Gastroesophageal sphincter (tissue), 4 donors: ENCODE measurements at places on chromosomes 2 and 18.

DNA sequence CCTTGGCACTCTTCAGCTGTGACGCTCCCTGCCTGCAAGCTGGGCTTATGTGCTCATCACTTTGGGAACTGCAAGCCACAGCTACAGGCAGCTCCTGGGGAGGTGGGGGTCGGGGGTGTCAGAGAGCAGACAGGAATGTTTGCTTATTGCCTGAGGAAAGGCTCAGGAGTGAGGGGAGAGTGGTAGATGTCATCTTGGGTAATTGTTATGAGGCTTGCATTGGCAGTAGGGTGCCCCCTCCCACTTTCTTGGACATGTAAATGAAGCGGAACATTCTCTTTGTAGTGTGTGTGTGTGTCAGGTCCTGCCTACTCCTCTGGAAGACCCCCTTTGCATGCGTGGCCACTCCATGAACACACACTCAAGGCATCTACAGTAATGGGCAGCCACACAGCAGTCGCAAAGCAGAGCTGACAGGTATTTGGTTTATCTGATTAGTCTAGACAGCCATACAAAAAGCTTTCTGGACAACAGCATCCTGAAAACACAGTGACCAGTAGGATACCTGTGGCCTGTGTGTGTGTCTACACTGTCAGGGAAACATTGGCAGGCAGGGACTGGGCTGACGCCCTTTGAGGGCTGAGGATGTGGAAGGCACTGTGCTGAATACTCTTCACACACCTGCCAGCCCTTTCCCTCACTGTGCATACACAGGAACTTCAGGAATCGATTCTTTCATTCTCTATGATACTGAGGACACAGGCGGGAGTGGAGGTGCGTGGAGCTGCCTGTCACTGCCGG lies 17.1 kb upstream of the MC2R start:
- no peak for ATAC-seq

- ATAC-seq, result no peak
Measured at GRCh38 chr2:12114816-12115215, 368.4 kb downstream of the LPIN1 start.

- ATAC-seq, result no peak
Measured at GRCh38 chr2:32874931-32875330, 71.8 kb upstream of the LTBP1 start.

- ATAC-seq, result no peak
Measured at GRCh38 chr2:8544171-8544785, 137.6 kb upstream of the ID2 start.

DNA sequence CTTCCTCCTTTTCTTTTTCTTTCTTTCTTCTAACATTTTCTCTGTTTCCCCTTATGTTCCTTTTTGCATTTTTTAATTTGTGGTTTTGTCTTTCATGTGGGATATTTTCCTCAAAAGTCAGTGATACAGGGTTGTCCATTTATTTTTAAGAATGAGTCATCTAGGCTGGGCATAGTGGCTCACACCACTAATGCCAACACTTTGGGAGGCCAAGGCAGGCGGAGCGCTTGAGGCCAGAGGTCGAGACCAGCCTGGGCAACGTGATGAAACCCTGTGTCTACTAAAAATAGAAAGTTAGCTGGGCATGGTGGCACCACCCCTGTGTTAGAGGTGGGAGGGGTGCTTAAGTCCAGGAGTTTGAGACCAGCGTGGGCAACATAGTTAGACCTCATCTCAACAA lies 35.8 kb downstream of the KATNAL2 start:
- ATAC-seq, result no peak

DNA sequence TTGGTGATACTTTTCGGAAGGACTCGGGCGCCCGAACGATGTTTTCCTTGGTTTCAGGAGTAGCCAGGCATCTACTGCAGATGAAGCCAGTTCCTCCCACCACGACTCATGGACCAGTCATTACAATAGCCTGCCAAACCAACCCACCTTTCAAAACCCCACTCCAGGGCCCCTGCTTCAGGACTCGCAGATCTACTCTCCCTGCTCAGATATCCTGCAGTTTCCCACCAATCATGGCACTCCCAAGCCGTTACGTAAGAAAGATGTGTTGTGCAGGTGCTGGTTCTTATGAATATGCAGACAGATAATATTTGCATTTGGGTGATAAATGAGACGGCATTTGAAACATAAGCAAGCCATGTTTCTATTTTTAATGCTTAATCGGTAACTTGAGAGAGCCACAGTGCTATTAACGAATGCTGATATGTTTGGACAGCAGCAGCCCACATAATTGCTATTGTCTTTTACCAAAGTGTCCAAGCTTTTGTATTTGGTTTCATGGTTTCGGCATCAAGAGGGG lies 3.5 kb upstream of the CYS1 start:
- no peak for ATAC-seq

DNA sequence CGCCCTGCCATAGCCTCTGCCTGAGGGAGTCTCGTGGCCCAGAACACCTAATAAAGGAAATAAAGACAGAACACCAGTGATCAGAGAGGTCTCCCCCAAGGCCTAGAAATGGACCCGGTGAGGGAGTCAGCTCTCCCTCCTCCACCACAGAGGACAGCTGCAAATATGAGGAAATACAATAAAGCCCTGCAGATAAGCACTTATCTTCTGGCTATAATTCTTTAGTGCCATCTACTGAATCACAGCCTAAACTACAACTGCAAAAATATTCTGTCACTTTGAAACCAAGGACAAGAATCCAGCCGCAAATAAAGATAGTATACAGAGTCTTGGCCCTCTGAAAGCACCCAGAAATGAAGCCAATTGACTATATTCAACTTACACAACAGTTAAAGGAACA lies 42.4 kb upstream of the TACR1 start:
- no peak for ATAC-seq

- peak; percentile 96 for ATAC-seq
Measured at GRCh38 chr2:189411860-189412259, 29.4 kb upstream of the WDR75 start.

GRCh38 chr2:10042301-10043161 lies 819 bp upstream of the KLF11 start:
- peak; percentile 63 for ATAC-seq

DNA sequence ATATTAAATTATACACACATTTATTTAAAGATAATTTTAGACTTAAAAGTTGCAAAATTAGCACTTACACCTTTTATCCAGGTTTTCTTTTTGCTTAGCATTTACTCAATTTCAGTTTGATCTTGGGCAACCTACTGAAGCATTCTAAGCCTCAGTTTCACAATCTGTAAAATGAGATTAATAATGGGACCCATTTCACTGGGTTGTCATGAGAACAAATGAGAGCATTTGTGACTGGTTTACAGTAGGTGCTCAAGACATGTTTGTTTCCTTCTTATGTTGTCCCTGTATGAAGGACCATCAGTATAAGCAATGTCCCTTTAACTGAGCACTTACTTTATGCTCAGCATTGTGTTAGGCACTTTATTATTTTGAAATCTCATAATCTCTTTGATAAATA lies 4.8 kb upstream of the FBLN7 start:
- ATAC-seq, result no peak

DNA sequence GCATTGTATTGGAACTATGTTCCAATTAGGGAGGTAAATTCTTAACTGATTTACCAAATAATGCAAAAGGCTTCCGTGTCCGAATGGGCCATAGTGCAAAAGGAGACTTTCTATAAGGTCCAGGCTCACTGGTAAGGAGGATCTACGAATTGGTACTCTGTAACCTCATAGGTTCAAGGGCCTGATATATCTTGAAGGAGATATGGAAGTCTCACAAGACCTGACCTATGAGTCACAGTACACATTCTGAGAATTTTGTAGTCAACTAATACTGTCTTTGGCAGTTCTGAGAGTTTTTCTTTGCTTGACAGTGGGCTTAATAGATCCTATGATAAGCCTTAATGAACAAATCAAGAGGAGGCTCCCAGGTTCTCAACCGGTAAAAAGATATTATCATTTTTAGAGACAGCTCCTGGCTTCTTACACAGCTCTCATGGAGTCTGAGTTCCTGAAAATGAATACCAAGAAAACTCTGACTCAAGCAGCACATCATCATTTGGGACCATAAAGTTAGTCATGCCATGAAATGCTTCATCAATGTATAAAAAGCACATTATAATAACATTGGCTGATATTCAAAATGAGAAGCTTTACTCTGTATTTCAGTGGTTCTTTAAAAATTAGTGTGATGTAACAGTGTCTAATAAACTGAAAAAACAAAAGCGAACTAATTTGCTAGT lies 1275.2 kb upstream of the CRIM1 start:
- ATAC-seq, result no peak

DNA sequence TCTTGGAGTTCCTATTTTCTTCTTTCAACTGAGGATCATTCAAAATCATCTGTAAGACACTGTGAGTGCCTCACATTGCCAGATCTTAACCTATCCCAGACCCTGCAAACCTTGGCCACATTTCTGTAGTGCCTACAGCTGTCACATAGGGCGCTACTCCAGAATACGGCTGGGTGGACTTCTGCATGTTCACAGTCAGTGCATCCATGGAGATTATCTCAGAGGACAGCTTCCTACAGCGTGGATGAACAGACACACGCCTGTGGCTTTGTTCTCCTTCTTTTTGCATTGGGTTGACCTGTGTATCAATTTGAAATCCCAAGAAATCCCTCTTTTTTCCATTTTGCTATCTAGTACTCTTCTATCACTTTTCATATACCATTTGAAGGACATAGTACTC lies 1.9 kb upstream of the KLHL29 start:
- no peak for ATAC-seq

- ATAC-seq, result no peak
Measured at GRCh38 chr2:234427081-234428061, 69.5 kb downstream of the ARL4C start.

- ATAC-seq, result no peak
Measured at GRCh38 chr2:9212010-9212635, 5.5 kb downstream of the ASAP2 start.

DNA sequence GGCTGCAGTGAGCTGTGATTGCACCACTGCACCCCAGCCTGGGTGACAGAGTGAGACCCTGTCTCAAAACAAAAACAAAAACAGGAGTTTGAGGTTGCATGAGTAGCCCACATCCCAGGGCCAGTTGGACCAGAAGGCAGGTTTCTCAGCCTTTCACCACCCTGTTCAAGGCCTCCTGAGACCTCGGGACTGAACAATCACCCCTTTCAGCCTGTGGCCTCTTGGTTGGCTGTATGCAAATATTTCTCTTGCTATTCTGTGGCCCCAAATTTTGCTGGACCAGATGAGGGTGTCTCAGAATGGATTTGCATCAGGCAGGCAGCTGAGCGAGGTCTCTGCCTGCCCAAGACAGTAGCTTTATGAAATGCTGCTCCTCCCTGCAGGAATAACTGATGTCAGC lies 56.9 kb downstream of the DPYSL5 start:
- no peak for ATAC-seq

DNA sequence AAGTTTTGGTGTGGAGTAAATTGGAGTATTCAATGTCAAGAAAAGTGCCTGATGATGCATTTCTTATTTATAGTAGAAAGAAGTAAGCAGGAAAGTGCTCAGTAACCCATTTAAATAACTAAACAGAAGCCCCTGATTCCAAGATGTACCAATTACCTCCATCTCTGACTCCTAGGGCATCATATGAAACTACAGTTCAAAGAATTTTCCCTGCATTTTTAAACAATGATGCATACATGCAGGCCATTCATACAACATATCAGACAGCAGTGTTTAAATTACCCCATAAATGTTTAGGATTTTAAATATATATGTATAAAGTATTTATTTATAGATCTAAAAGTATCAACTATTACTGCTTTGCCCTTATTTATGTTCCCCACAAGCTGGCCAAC lies 36.2 kb downstream of the FTCDNL1 start:
- no peak for ATAC-seq

- ATAC-seq, result no peak
Measured at GRCh38 chr2:207819839-207820784, 50.4 kb upstream of the FZD5 start.
